ENCODE measurements at places on chromosomes 2 and 18.

- no peak for DNase-seq
These were observed 269.4 kb upstream of the CHAC2 start for GRCh38 chr2:53498210-53498609.

GRCh38 chr2:160345071-160345764 is 145.1 kb upstream of the ITGB6 start:
- no peak for DNase-seq

DNA sequence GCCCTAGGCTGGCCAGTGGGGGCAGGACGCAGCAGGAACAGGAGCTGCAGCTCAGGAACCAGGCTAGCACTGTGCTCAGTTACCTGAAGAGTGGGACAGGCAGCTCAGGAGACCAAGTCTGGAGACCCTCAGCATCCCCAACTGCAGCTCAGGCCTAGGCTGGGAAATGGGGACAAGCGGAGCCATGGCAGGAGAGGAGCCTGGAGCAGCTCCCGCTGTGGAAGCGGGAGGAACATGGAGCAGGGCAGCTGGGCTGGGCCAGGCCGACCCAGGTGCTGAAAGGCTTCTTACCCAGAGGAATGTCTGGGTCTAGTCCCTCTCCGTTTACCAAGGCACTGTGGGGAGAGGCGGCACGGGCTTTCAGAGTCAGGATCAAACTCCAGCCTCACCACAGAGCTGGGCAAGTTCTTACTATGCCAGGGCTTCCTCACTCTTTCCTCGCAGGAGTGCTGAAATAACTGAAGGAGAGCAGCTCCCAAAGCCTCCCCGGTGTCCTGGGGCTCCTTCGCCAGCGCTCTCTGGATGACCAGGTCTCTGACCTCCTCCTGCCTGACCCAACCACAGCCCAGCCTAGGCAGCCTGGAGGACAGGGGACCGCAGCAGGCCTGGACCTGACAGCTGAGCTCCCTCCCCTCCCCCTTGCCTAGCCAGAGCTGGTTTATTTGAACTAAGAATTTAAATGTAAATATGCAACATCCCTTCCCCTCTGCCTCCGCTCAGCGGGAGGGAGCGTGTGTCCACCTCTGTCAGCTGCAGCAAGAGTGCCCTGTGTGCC is 247.8 kb upstream of the SIX2 start:
- DNase-seq = no peak

DNA sequence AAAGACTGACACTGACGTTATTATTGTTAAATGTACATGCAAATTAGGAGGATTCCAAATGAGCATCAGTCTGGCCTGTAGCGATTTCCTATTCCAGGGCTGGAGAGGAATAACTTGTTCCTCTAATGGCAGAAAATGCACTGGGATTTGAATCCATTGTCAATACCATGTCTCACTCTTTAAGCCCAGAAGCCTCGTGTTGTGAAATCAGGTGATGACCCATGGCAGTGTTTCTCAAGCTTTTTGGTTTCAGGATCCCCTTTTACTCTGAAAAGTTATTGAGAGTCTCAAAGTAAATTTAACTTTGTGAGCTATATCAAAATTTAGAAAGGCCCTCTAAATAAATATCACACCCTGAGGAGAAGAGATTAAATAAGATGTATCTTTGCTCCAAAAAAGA is 279.2 kb downstream of the GALR1 start:
- no peak for DNase-seq

DNA sequence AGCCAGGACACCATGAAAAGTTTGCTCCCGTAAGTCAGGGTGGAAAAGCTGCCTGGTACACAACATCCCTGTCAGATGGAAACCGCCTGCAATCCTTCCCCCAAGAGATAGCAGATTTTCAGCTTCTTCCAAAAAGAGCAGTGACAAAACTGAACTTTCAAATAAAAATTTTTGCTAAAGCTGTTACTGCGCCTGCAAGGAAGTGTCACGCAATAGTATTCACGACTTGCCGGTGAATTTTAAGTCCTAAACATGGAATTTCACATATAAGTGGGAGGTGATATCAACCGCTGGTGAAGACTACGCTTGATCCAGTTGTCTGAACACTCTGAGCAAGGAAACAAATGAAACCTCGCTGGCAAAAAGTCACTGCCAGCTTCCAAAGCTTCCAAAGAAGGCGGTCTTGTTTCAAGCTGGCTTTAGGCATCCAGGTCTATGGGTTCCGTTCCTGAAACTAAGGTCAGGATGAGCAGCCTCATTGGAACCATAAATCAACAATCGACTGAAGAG is 2.8 kb downstream of the COL6A3 start:
- no peak for DNase-seq

Measured in left colon (tissue), 2 donors.